NCI-H187 treated with DMSO at 0.1 percent for 48 hours (cell line): ENCODE measurements at places on chromosomes 1 and 21.

- DNase-seq = no peak
These were observed 249.7 kb downstream of the KIF26B start for GRCh38 chr1:245404527-245404926.

- DNase-seq = no peak
These were observed 358.5 kb downstream of the RGS7 start for GRCh38 chr1:240998441-240999015.

- DNase-seq = no peak
These were observed 14.8 kb upstream of the GBP5 start for GRCh38 chr1:89287181-89288050.

- no peak for DNase-seq
These were observed 36.6 kb upstream of the LCE5A start for GRCh38 chr1:152473887-152474537.

DNA sequence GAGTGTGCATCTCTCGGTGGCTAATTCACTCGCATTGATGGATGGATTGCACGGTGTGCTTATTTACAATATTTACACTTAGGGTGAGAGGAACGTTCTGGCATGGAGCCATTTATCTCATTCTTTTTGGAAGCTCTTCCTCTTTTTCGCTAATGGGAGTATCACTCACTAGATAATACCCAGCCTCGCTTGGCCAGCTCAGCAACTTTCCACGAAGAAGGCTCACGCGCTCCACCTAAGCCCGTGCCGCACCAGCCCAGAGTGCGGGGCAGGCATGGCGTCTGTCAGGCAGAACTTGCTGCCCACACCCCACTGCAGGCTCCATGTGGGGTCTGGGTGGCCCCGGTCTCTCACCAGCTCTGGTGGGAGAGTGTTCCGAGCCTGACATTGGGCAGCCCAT is 484.9 kb downstream of the NPHP4 start:
- DNase-seq = no peak

GRCh38 chr1:235112297-235113182 is 16.1 kb downstream of the TOMM20 start:
- no peak for DNase-seq

- no peak for DNase-seq
These were observed 13.7 kb upstream of the CLCA1 start for GRCh38 chr1:86455073-86455472.

GRCh38 chr1:180198196-180198595 is 31.9 kb upstream of the LHX4 start:
- DNase-seq = no peak

- DNase-seq = peak; percentile 87
These were observed 33.3 kb upstream of the FAM3B start for GRCh38 chr21:41283211-41283818.

- DNase-seq = no peak
These were observed 3.4 kb upstream of the TRIM11 start for GRCh38 chr1:228410015-228410414.

DNA sequence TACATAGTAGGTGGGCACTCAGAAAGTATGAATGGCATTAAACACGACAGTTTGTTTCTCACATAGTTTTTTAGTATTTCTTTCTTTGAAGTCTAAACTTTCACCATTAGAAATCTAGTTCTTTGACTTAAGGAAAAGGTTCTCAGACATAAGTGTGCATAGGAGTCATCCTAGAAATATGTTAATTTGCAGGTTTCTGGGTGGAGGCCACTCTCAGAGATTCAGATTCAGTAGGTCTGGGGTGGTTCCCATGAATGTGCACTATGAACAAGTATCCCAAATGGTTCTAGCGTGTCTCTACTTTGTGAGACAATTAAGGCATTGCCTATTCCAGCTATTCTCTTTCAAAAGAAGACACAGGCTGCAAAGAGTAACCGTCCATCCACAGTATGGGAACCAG is 119.3 kb downstream of the NGF start:
- DNase-seq = no peak

DNA sequence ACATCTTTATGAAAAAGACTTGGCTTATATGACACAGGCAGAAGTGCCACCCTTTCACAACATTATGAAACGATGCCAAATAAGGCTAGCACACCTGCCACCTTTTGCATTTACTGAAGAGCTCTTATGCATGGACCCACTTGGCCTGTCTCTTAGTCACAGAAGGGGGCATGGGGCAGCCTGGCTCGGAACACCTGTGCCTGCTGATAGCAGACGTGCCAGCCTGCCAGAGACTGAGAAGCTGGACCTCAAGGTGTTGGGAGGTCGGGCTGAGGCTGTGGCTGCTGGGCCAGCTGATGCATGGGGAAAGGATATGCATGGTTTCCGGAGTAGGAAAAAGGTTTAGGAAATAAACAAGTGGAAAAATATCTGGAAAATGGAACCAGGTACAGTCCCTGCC is 21.5 kb downstream of the RCAN1 start:
- peak; percentile 88 for DNase-seq

GRCh38 chr1:2566101-2567045 is 10.2 kb downstream of the TNFRSF14 start:
- no peak for DNase-seq
